ENCODE measurements at places on chromosomes 7 and 10.

DNA sequence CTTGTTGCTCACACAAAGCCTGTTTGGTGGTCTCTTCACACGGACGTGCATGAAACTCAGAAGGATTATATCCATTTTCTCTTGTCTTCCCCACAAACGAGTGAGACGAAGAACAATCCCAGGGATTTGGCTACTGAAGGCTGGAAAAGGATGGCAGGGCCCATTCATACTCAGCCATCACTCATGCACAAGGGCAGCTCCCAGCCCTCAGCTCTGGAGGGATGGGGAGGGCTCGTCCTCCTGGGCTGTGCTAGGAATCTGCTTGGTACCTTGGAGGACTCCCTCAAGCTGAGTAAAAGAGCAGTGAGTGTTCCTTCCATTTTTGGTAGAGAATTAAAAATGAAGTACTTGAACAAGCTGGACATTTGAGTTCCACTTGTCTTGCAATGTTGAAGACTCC lies 33.2 kb upstream of the RAB18 start:
- no peak for DNase-seq

DNA sequence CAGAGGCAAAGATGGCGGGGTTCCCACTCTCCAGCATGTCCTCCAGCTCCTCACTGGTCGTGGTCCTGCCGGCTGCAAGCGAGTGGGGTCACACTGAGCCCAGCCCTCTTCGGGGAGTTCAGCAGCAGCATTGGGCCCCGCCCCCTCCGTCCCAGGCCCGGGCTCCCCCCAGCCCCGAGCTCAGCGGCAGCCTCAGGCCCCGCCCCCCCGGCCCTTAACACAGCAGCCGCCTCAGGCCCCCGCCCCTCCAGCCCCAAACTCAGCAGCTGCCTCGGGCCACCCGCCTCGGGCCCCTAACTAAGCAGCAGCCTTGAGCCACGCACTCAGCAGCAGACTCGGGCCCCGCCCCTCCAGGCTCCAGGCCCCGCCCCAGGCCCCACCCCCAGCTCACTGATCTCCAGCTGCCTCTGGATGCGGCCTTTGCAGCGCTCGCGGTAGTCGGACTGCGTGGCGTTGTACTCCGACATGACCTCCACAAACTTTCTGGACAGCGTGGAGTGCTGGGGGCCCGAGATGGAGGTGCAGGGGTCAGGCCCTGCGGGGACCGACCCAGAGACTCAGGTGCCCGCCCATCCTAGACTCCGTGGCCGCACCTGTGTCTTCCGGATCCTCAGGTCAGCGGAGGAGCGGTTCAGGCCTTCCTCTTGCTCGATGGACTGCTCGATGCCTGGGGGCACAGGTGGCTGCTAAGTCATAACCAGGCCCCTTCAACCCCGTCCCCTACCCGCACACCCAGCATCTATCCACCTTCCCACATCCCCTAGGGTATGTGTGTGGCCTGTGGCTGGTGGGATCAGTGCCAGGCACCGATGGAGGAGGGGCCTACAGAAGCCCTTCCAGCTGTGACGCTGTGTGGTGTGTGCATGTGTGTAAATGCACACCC lies 15.5 kb downstream of the STX1A start:
- DNase-seq: no peak

DNA sequence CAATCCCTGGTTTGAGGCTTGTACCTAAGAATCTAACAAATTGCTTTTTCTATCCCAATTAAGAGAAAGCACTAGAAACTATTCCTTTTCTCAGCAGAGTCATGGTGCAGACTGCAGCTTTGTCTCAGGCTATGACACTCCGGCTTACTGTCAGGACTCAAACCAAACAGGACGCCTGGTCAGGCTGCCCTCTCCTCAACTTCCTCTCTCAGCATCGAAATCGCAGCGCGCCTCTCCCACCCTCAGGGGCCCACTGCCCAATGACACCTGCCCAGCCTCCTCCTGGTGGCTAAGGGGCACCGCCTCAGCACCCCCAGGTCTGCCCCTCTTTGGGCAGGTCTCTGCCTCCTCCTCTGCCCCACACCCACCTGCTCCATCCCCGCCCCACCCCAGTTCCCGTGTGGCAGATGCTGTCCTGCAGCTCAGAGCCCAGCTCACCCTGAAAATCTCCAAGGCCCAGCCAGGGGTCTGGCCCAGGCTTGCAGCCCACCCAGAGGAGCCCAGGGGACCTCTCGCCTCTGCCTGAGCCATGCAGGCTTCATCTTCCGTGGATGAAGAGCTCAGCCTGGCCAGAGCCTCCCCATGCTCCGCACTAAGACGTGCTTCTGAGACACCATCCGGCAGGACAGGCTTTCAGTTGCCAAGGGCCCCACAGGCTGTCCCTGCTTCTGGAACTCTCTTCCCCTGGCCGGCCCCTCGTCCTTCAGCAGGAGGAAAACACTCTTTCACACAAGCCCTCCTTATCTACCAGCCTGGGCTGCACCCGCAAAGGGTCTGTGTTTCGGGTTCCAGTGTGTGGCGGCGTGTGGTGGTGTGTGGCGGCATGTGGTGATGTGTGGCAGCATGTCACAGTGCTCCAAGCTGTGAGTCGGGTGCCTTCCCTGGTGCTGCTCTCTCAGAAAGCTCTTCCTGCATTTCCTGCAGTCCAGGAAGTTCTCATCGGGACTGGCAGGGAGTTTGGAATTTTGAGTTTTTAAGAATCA lies 16.4 kb upstream of the PTPRN2 start:
- DNase-seq: no peak

DNA sequence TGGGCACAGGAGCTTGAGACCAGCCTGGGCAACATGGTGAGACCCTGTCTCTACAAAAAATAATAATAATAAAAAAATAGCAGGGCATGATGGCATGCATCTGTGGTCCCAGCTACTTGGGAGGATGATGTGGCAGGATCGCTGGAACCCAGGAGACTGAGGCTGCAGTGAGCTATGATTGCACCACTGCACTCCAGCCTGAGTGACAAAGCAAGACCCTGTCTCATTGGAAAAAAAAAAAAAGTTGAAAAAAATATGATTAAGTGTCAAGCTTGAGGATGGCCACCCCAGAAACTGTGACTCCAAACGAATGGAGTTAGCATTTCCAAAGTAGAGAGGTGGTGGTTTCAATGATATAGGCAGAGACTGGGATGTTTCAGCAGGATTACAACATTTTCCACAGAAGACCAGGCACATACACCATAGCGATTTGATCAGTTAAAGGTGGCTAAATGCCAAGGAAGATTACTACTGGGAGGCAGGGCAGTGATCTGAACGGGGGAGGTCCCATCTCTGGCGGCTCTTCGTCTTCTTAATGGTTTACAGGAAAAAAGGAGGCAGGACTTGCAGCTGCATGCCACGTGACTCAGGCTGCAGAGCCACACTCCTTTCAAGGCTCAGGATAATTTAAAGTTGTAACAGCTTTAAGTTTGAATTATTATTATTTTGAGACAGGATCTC lies 250.6 kb upstream of the GALNT17 start:
- DNase-seq: no peak

- DNase-seq: no peak
Measured at GRCh38 chr7:99996755-99997544, 18.4 kb upstream of the ZKSCAN1 start.

DNA sequence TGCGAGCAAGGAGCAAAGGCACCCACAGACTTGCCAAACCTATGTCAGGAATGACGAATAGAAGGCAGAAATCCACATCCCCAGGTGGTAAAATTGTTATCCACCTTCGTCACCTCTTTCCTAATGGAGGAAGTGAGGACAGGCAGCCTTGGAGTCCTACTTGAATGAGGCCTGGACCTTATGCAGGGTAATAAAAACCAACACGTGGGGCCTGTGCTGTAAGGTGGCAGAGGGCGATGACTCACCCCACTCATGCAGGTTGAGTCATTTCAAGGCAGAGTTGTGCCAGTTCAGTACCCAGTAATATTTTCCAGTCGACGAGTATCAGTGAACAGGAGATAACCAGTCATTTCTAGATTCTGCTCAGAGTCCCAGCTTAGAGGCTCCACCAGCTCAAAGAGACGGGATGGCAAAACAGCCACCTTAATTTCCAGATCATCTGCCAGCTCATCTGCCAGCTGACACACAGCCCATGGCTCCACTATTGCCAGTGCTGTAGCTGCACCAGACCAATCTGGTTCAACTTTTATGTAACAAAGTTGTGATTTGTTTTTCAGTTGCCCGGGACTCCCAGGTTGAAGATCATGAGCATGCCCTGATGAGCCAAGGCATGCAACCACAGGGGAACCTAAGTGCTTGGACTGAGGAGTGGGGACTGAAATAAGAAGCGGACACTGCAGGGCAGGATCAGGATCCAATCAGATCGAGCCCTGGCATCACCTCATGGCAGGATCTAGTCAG lies 176.2 kb upstream of the ITGB1 start:
- peak; percentile 54 for DNase-seq

DNA sequence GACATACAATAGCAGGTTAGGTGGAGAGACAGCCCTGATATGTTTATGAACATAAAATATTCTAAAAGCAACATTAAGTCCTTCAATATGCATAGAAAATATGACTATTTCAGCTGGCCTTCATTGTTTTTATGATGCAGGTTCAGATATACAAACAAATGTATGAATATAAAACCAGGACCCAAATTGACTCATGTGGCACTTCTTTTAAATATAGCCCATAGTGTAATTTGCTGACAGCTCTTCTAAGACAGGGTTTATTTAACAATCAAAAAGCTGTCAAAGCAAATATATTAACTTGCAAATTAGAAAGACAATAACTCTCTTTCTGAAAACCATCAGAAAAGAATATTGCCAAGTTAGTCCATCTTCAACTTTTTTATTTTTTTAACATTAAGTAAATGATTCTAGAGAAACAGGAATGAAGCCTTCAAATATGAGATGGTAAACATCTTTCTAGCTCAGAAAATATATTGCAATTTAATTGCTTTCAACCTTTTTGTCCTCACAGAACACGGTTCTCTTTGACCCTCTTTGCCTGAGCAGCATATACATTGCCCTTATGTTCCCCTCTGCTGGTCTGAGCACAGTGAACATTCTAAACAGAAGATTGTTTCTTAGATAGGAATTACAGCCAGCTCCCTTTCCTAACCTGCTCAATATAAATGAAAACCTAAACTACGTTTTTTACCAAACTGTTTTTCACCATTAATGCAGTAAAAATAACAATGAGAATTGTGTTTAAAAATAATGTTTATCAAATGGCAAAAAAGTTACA lies 82.8 kb downstream of the CACNA2D1 start:
- DNase-seq: no peak

DNA sequence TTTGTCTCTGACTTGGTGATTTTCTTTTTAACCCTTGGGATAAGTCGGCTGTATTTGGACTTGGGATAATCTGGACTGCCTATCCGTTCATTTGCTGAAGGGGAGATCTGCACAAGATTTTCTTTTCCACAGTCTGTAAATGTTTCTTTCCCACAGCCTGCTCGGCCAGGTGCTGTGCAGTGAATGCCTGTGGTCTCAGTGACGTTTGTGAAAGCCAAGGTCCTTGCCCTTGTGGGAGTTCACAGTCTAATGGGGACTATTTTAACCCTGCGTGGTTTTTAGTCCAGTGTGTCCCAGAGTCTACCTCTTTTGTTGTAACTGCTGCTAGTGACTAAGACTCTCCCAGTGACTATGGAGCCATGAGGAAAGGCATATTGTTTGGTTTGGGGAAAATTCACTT lies 8.9 kb downstream of the PNLIP start:
- no peak for DNase-seq

DNA sequence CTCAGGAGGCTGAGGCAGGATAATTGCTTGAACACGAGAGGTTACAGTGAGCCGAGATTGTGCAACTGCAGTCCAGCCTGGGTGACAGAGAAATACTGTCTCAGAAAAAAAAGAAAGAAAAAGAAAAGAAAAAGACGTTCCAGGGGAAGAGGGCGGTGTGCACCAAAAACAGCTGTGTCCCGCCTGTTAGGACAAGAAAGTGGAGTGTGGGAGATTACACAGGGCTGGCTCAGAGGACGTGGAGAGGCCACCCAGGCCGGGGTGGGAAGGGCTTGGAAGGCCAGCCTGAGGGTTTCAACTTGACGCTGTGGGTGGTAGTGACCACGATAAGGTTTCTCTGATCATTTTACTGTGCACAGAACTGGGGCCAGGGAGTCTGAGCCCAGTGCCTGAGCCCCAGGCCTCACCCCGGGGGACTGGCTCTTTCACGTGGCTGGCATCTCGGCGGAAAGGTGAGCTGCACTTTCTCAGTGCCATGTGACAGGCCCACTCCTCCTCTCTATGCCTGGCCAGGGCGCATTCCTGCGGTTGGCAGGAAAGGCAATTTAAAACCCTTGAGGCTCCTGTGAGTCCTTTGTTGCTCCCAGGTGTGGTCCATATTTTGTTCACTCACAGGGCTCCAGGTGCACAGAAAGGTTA lies 13.9 kb downstream of the RHBDD2 start:
- no peak for DNase-seq

DNA sequence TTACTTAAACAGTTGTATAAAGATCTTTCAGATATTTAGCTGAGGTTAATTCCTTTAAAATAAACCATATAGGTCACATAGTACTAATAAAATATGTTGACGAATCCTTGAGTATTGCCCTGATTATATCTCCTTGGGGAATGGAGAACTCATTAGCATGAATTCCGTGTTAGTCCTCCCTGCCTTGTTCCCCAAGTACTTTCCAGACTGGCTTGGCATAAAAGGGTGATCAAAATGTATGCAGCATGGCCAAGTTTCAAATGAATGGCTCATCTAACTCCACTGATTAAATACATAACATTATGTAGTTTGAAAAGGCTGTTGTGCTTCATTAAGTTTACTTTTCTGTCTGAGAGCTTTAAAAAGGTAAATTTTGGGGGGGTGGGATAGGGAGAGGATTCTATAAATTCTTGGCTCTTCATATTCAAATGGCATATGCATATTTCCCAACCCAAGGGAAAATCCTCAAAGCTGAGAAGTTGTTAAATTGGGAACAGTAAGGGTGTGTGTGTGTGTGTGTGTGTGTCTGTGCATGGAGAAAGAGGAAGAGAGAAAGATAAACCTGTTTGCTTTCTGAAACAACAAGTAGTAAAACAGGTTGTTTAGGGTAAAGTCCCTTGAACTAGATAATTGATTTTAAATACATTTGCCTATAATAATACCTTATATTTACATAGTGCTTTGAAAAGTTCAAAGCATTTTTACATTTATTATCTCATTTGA lies 4.8 kb upstream of the ADD3 start:
- no peak for DNase-seq

GRCh38 chr7:54785261-54785660 lies 26.2 kb upstream of the SEC61G start:
- no peak for DNase-seq

GRCh38 chr7:152145853-152146466 lies 120.5 kb downstream of the GALNT11 start:
- no peak for DNase-seq

DNA sequence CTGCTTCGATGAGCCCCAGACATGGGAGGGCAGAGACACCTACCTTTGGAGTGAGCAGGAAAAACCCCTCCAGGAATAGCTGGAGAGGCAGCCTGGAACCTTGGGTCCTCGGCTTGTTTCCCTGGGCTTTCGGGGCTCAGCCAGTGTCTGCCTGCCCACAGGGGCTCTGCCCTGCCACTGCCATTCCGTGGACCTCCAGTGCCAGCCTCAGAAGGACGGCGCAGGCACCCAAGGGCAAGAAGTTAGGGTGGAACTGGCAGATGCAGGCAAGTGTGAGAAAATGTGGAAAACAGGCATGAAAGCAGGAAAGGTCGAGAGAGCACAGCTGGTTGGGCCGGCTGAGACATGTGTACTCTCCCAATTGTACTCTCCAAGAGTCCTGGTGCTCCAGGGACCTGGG lies 281.5 kb downstream of the GRID1 start:
- no peak for DNase-seq
